ENCODE measurements at places on chromosomes 4 and X.

- DNase-seq, result no peak
Observed at GRCh38 chr4:2291705-2292645, 30.1 kb upstream of the MXD4 start.

- no peak for DNase-seq
Observed at GRCh38 chr4:84778041-84778440, 188.4 kb downstream of the WDFY3 start.

GRCh38 chr4:94298725-94299252 is 43.8 kb downstream of the HPGDS start:
- DNase-seq, result no peak

DNA sequence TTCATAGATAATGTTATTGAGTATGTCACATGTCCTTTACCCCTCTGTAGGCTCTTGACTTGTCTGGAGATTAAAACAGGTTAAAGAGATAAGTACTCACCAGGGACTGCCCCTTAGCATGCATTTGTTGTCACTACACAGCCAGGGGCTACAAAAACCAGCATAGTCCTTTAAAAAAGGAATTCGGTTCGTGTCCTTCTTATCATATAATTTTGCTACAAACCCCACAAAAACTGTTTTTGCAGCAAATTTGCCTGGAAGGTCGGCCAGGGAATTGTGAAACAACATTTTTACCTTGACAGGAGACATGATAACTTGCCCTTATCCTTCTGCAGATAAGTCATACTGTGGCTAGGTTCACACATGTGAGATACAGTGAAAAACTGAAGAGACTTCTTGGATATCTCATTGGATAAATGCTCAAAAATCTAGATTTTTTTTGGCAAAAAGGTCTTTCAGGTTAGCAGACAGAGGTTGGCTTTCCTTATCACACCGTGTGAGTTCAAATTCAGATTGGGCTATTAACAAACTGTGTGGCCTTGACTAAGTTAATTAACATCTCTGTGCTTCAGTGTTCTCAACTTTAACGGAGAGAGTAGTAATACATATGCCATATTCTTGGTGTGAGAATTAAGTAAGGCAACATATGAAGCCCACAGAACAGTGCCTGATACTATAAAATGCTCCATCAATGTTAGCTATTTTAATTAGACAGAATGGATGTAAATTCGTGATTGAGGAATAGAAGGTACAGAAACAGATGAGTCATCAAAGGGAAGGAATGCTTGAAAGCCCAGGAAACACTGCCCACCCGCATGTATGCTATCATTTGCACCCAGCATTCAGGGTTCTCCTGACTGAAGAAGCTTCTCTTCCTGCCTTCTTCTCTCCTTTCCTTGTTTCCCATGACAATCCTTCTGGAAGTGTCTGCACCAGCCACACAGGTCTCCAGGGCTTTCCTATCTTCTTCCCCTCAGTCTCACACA is 30.0 kb downstream of the FAM9C start:
- no peak for DNase-seq

DNA sequence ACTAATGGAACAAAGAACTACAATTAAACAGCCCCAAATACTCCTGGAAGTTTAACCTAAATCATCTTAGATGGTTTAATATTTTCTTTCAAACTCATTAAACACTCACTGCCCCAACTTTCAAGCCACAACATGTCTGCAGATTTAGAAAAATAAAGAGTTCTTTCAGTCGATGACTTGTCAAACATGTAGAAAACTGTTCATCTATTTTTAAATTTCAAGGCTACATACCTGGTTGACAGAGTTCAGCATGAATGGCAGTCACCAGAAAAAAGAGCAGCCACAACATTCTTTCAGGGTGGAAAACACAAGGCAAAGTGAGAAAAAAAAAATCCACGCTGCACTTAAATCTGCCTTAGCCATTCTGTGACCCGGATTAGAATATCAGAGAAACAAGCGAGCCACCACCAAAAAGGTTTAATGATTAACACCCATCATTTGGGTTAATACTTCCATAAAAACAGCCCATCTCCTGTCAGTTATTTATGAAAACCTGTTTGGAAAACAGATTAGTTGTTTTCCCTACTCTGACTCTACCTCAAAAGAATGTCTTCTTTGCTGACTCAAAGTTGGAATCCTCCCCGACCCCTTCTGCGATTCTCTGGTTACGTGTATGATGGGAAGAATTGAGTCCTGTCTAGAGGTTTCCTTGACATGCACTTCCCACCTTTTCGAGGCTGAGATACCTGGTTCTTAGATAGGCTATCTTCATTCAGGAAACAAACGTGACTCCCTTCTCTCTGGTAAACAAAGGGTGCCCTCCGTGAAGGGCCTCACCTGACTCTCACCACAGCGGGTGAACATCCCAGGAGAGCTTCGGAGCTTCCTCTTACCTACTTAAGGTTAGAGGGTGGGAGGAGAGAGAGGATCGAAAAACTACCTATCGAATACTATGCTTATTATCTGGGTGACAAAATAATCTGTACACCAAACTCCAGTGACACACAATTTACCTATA is at the start of gene CLTRN:
TSS of gene CLTRN (minus strand) at position 319 of the 958 bp plus-strand sequence. CDS start at position 289, 30 bp downstream.
- DNase-seq, result no peak

GRCh38 chr4:80646061-80646460 is 310.5 kb downstream of the CFAP299 start:
- no peak for DNase-seq

DNA sequence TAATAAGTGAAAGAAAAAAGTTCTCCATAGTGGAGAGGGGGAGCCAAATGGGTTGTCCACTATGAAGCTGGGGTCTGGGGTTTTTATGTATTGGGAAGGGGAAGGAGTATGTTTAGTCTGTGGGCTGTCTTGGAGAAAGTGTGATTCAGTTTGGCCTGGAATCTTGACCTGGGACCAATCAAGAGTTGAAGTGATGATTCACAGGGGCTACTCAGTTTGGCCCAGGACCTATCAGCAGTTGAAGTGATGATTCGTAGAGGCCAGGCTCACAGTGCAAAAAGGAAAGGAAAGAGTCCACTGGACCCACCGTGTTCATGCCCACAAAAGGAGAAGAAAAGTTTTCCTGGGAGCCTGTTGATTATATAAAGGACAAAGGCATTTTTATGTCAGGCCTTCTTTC is 47.3 kb upstream of the RAB9B start:
- DNase-seq, result peak; percentile 41

DNA sequence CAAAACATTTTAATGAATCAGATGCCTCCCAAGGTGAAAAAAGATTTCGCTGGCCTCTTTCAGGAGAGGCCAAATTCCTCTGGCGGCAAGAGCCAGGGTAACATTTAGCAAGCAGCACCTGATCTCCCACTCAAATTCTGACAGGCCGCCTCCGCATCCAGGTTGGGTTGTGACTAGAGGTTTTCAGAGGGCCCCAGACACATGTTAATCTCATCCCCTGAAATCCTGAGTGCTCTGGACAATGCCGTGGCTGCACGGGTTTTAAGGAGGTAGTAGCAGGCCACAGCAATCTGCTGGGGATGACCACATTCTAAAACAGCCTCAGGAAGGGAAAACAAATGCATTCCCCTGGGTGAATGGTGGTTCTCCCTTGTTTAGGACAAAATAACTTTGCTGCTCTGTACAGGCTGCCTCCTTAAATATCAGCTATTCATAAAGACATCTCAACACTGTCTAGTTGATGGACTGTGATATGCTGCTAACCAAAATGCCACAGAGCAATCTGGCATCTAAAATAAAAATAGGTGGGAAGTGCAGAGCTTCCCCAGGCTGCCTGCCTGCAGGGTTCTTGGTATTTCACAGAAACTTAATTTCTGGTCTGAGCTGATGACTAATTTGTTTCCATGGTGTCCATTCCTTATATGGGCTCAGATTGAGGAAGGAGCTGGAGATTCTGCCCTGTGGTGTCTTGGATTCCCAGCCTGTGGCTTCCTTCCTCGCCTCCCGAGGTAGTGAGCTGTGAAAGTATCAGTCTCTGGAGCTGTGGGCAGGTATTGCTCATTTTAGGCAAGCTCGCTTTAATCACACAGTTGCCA is 202.0 kb downstream of the DCLK2 start:
- DNase-seq, result peak; percentile 41

GRCh38 chrX:2384486-2384885 is 116.3 kb downstream of the DHRSX start:
- no peak for DNase-seq

DNA sequence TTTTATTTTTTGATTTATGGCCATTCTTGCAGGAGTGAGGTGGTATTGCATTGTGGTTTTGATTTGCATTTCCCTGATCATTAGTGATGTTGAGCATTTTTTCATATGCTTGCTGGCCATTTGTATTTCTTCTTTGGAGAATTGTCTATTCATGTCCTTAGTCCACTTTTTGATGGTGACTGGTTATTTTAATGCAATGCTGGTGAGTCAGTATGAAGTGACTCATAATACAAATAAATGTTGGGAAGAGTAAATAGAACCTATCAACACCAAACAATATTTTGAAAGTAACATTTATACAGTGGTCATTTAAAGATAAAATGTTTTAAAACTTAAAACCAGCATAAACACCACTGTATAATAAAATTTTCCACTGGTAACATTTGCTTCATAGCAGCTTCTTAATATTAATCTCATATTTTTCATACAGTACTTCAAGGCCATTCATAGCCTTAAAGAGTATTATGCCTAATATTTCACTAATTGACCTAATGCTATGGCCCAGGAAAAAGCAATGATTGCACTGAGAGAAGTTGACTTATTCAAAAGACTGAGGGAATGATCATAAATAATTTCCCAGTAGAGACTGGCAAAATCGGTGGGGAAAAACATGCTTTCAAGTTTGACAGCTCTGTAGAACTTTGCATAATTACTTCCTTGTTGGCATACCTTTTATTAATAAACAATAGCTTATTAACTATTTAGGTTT is 33.9 kb downstream of the CASK start:
- peak; percentile 2 for DNase-seq

DNA sequence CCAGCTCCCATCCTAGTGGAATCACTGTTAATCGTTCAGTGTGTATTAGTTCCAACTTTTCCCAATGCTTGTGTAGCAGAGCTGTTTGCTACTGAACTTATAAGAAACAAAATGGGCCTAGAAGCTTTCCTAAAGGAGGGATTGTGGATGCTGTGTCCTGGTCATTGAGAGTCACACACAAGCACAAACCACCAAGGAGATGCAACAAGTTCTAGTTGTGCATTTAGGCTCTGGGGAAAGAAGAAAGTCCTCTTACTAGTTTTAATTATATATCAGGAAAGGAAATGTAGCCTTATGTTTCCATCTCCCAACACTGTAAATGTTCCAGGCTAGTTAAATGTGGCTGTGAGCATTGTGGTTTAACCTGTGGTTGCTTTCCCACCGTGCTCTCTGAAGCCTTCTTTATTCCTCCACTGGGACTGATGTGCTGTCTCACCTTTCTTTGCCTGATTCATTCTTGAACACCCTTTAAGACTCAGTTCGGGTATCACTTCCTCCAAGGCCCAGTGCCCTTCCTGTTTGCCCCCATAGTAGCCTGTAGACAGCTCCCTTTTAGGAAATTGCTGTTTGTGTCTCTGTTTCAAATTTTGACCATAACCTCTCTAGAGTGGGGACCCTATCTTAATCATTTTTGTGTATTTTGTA is 34.3 kb downstream of the ATP10D start:
- no peak for DNase-seq

DNA sequence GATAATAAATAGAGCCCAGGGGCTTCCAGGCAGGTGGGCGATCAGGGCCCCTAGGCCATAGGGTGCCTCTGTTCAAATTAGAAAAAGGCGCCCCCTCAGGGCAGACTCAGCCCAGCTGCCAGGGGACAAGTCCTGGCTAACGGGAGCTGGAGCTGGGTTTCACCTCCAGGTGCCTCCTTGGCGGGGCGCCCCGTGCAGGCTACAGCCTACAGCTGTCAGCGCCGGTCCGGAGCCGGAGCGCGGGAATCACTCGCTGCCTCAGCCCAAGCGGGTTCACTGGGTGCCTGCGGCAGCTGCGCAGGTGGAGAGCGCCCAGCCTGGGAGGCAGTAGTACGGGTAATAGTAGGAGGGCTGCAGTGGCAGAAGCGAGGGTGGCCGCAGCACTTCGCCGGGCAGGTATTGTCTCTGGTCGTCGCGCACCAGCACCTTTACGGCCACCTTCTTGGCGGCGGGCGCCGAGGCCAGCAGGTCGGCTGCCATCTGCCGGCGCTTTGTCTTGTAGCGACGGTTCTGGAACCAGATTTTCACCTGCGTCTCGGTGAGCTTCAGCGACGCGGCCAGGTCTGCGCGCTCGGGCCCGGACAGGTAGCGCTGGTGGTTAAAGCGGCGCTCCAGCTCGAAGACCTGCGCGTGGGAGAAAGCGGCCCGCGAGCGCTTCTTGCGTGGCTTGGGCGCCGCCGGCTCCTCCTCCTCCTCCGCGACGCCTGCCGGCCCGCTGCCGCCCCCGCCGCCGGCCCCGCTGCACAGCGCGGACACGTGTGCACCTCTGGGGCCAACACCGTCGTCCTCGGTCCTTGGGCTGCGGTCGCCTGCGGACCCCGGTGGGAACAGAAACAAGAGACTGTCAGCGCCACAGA is 2.4 kb downstream of the NKX3-2 start:
- DNase-seq, result no peak

DNA sequence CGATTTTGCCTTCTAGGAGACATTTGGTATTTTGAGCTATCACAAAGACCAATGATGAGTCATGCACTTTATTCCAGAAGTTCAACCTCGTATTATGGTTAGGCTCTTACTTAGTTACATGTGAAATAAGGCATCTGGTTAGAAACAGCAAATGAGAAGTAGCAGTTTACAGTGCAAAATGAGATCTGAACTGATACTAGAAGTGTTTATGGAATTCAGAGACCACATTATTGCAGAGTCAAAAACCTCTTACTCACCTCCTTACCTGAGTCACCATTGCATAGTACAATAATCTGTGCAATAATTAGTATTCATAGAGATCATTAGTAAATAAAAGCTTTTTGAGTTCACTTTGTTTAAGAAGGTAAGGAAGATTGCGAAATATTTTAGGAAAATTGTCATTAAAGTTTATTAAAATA is 38.7 kb downstream of the SEC24B start:
- DNase-seq, result peak; percentile 13

DNA sequence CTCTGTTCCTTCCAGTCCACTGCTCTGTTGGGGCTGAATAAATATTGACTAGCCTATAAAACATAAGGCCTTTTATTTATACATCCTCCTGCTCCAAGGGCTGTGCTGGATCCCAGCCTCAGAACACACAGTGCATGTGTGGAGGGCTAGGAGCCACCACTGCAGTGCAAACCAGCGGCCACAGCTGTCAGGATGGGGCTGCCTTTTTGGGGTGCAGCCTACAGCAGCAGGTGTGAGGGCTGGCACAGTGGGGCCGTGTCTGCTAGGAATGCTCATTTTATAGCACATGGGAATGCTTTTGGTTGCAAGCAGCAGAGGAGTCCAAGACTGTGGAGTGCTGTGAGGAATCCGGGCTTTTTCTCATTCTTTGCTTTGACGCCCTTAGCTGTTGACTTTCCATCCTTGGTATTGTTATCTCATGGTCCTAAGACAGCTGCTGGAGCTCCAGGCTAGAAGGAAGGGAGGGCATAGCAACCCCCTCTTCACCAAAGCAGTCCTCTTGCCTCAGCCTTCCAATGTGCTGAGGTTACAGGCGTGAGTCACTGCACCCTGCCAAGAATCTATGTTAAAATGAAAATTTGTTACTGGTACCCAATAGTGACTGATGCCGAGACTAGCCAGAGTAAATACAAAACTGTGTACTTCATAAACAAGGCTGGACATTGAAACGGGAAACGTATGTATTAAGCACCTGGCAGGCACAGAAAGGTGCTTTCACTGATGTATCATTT is 334.3 kb upstream of the GATB start:
- no peak for DNase-seq
